Urinary bladder (tissue), 4 donors: ENCODE measurements at places on chromosomes 6 and 20. TPM values are rescaled to one million over a fixed set of nuclear protein-coding genes. Genes with fewer than 3 reads are reported as not detected.

- no peak for DNase-seq
Observed at GRCh38 chr6:161922631-161923119, 648.8 kb upstream of the AGPAT4 start.

GRCh38 chr6:96522465-96523009 is 931 bp downstream of the UFL1 start:
- no peak for DNase-seq

- no peak for DNase-seq
Observed at GRCh38 chr20:22379472-22379871, 204.9 kb downstream of the FOXA2 start.

DNA sequence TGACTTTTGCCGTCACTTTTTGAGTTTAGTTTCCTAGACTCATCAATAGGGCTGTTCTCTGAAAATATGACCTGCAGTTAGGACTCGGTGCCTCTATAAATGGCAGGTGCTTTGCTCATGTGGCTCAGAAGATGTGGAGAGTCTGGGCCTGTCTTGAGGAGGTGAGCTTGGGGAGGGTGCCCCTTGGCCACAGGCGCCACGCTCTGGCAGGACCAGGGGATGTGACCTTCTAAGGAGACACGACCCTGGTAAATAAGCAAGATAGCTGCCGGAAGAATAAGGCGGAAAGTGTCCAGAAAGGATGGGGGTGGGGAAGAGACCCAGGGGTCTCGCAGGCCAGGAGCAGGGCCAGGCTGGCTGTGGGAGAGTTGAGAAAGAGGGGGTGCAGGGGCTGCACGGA is 46.6 kb downstream of the TMEM242 start:
- DNase-seq = no peak

The NR2E1 gene
- not detected for total RNA-seq

- no peak for DNase-seq
Observed at GRCh38 chr6:4287372-4287771, 152.0 kb upstream of the ECI2 start.
